Ecto neural progenitor cell (in vitro differentiated cells): ENCODE measurements at places on chromosomes 1 and 21.

- no peak for DNase-seq
Measured at GRCh38 chr1:218347723-218348627, 2.8 kb downstream of the TGFB2 start.

GRCh38 chr1:42034426-42034825 lies 115.7 kb upstream of the HIVEP3 start:
- no peak for DNase-seq

DNA sequence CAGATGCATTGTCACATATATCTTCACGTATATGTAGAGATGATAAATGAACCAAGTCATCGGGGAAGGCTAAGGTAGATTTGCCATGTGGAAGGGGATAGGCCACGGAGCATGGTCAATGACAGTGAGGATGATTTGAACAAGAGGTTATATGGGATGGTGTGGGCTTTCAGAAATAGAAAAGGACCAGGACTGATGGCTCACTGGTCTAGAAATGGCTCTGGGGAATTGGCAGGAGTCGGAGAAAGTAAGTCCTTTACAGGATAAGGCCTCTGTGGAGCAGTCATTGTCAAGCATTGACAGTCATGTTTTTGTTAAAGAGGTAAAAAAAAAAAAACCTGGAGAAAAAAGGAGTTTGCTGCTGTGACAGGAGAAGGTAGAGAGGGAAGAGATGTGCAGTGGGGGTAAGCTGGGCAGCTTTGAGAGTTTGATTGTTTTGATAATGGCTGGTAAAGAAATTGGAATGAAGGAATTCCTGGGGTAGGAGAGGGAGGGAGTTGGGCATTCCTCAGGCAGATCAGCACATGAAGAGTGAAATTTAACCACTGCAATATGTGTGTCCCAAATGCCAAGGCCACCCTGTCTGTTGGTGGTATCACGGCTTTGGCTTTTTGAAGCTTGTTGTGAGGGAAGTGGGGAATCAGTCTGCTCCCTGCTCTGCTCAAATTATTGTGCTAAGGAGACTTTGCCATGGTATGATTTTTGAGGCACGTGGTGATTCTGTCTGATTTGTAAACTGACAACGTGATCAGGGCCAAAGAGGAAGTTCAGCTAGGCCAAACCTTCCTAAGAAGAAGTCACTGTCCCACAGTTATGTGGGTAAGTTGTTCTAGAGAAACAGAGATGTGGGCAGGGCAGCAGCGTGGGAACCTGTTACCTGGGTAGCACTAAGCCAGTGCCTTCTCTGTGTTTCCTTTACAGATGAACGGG lies 26.0 kb downstream of the MACF1 start:
- no peak for DNase-seq

GRCh38 chr1:30903343-30904034 lies 5.1 kb downstream of the SDC3 start:
- no peak for DNase-seq

DNA sequence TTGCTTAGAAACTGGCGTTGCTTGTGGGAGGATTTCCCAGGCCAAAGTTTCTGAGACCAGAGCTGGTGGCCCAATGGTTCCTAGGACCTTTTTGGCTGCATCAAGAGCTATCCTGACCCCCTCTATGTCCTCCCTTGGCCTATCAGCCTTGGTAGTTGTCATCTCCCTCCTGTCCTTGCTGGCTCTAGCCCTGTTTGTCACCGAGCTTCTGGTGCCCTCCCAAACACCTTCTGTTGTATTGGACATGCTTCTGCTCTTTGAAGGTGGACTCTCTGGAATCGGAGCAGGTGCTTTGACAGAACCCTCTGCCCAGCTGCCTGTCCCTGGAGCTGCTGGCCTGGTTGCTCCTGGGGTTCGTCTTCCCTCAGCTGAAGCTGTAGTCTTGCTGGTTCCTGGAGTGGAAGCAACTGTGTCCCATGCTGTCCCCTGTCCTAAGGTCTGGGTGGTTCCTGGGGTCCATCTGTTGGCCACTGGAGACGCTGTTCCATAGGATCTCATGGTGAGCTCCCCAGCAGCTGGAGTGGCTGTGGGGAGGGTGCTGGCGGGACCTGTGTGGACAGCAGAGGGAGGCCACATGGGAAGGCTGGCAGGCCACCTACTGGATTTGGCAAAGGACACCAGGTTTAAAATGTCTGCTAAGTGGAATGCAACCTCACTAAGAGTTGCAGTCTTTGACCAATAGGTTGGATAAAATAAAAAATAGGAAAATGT lies 9.4 kb downstream of the FCAMR start:
- no peak for DNase-seq

DNA sequence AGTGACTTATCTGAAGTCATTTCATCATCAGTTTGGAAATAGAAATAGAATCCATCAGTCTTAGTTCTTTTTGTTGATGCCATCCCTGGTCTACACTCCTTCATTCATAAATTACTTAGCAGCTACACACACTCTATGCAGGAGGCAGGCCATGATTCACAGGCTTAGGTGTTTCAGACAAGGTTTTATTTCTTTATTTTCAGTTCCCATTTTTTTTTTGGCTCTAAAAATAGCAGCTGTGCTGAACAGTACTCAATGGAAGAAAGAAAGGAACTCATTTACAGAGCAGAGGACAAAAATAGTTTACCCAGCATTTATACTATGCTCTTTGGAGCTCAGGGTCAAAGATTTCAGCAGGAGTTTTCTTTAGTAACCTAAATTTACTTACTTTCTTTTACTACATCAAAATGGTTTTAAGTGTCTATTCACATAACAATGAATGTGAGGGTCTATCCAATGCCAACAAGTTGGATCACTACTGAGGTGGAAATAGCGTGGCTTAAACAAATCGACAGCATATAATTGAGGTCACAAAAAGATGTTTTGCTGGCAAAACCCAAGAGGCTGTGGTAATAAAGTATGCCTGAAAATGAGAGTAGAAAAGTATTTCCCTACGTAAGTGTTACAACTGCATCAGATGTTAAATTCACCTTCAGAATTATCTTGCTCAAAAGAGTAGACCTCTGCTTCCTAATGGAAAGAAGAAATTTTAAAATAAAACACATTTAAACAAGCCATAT lies 7.7 kb downstream of the KRTAP19-8 start:
- DNase-seq, result no peak

DNA sequence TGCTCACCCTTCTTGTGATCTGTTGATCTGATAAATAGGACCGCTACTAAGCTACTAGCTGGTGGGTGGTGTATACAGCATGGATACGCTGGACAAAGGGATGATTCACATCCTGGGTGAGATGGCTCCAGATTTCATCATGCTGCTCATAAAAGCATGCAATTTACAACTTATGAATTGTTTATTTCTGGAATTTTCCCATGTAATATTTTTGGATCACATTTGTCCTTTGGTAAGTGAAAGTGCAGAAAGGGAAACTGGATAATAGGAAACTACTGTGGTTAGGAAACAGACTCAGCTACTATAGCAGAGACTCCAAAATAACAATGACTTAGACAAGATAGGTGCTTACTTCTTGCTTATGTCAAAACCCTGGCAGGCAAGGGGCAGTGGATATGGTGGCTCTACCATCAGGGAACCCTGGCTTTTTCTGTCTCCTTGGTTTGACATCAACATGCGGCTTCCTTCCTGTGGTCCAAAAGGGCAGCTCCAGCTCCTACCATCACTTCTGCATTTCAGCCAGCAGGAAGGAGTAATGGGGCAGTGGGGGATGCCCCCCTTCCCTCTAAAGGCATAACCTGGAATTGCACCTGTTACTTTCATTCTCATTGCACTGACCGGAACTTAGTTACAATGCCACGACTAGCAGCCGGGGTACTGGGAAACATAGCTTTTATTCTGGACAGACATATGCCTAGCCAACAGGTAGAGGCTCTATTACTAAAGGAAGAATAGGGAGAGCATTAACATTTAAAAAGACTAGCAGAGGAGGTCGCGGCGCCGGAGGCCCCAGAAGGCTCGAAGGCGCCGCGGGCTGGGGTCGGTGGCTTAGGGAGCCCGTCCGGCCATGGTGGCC lies 13.8 kb upstream of the AK2 start:
- DNase-seq, result no peak

- no peak for DNase-seq
Measured at GRCh38 chr1:117585086-117585485, 20.8 kb upstream of the TENT5C start.

- no peak for DNase-seq
Measured at GRCh38 chr21:39714331-39714730, 30.7 kb upstream of the IGSF5 start.

DNA sequence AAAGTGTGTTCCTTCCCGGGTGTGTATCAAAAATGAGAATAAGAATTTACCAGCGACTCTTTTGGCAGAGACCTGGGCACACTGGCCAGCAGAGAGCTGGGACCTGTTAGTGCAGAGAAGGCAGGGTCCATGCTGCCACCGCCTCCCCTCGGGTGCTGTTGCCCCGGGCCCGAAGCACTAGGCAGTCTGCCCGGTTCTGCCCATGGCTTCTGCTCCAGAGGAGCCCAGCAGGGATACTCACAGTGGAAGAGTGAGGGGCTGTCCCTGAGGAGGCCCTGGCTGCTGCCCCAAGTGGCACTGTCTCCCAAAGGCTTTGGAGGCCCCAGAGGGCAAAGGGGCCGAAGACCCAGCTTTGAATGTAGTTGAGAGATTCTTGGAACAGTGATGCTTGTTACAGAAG lies 80.5 kb downstream of the MIS18A start:
- DNase-seq, result peak; percentile 41

DNA sequence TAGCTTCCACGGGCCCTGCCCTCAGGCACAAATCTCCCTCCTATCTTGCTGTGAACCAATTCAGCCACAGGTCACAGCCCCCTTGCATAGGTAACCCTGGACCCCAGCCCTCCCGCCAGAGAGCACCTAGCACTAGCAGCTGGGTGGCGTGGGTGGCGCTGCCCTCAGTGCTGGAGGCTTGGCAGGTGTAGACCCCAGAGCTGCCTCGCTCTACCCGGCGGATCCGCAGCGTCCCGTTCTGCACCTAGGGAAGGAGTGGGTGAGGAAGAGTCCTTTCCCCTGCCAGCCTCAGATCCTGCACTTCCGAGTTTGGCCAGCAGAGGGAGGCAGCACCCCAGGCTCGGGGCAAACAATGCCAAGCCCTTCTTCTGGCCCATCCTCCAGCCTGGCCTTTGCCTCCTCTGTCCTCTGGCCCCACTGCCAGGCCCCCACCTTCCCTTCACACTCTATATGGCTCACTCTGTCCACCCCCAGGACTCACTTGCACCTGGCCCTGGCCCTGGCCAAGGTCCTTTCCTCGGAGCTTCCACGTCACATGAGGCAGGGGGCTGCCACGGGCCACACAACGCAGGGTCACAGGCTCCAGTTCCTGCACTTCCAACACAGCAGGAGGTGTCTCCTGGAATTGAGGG lies 9.0 kb downstream of the IGSF9 start:
- peak; percentile 92 for DNase-seq

GRCh38 chr21:29538115-29538514 lies 239.4 kb downstream of the BACH1 start:
- DNase-seq, result no peak

DNA sequence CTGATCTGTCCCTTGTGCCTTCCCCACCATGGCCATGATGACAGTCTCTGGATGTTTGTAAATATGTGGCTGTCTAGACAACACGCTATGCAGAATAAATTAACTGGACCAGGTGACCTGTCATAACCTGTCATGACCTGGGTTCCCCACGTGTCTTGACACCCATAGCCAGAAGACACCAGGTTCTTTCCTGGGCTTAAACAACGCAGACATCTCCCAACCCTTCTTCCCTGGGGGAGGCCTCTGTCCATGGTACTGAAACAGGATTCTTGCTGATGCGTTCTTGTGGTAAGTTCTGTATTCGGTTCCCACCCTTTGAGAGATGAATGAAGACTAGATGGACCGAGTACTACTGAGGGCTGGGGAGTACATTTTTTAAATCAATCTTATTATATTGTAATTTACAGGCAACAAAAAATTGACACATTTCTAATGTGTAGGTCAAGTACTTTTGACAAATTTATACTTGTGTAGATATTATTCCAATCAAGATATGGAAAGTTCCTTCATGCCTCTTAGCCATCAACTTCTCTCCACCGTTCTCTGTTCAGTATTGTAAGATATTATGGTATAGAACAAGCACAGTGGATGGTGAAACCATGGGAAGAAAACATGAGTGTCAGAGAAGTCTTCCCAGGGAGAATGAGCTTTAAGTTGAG lies 738.8 kb downstream of the PTPRU start:
- no peak for DNase-seq

GRCh38 chr1:150925080-150925479 lies 1.1 kb upstream of the SETDB1 start:
- no peak for DNase-seq

- no peak for DNase-seq
Measured at GRCh38 chr1:246893191-246893939, 38.4 kb downstream of the AHCTF1 start.

DNA sequence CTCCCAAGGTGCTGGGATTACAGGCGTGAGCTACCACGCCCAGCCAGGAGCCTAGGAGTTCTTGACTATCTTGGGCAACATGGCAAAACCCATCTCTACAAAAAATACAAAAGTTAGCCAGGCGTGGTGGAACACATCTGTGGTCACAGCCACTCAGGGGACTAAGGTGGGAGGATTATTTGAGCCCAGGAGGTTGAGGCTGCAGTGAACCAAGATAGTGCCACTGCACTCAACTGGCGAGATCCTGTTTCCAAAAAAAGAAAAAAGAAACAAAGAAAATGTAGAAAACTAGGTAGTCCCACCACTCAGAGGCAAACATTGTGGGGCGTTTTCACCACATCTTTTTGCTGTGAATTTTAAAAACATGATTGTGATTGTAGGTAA lies 141.3 kb downstream of the ZZZ3 start:
- DNase-seq, result no peak

GRCh38 chr1:151511636-151512215 lies 539 bp downstream of the CGN start:
- peak; percentile 88 for DNase-seq

- DNase-seq, result no peak
Measured at GRCh38 chr1:20830378-20830777, 43.3 kb upstream of the HP1BP3 start.

DNA sequence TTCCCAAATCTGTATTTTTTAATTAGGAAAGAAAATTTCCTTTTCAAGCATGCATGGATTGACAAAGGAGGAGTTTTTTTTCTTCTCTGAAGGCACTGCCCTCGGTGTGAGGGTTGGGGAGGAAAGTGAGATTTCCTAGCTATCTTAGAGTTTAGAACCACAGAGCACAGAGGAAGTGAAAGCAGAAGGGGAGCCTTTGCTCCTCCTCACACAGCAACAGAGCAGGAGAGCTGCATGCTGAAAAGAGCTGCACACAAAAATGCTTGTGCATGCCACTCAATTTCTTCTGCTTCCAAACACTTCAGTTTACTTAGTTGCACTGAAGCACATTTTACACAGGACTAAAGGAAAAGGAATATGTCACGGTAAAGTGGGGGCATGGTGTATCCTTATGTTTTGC lies 308.1 kb downstream of the GPATCH2 start:
- DNase-seq, result no peak

- DNase-seq, result no peak
Measured at GRCh38 chr1:190494451-190494850, 16.8 kb upstream of the BRINP3 start.

GRCh38 chr1:938711-939489 lies 15.2 kb downstream of the SAMD11 start:
- no peak for DNase-seq
